ENCODE measurements at places on chromosomes 4 and X.

- DNase-seq = no peak
Measured at GRCh38 chrX:9701790-9702189, 63.9 kb downstream of the GPR143 start.

GRCh38 chrX:84729809-84730208 lies 227.6 kb upstream of the HDX start:
- peak; percentile 45 for DNase-seq

DNA sequence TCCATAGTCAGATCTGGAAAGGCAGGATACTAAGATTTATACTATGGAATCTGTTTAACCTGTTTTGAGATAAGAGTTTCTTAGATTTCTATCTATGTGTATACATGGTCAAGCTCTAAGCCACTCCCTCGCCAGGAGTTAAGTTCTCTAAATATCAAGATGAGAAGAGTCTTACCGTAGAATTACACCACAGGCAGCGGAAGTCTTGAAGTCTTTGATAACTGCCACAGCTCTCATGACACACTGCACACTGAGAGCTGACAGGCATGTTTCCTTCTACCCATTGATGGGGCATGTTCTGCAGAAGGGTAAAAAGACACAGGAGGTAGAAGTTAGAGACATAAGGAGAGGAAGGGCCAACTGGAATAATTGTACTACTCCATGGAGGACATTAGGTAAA lies 67.7 kb downstream of the DGKK start:
- DNase-seq = no peak

- DNase-seq = no peak
Measured at GRCh38 chrX:335758-336155, 17.2 kb upstream of the GTPBP6 start.

DNA sequence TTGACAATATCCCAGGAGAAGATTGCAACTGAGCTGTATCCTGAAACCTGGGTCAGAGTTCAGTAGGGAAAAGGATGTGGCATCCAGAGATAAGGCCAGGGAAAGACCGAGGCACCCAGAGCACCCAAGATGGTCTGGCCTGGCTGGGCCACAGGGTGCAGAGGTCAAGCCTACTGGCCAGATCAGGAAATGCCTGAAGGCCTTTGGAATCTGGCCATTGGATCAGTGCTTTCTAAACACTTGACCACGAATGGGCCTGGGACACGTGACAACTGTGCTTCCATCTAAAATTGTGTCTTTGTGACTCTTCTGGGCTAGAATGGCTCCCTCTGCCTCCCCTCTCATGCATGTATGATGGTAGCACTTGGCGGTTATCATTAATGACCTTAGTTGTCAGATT lies 316.9 kb downstream of the EVC2 start:
- peak; percentile 15 for DNase-seq

DNA sequence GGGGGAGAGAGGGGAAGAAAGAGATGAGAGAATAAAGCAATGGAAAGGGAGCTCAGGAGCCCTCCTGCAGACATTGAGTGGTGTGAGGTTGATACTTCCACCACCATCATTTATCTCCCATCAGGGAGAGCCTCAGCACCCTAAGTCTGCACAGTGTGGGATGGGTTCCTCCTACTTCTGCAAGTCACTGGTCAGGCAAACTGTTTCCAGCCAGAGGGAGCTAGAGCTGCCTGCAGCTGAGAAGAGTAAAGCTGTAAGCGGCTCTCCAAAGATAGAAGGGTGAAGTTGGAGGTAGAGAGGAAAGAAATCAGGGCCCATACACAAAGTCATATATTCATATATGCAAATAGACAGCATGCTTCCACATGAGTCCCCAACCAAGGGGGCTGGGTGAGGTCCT lies 21.9 kb upstream of the ZNF81 start:
- no peak for DNase-seq

DNA sequence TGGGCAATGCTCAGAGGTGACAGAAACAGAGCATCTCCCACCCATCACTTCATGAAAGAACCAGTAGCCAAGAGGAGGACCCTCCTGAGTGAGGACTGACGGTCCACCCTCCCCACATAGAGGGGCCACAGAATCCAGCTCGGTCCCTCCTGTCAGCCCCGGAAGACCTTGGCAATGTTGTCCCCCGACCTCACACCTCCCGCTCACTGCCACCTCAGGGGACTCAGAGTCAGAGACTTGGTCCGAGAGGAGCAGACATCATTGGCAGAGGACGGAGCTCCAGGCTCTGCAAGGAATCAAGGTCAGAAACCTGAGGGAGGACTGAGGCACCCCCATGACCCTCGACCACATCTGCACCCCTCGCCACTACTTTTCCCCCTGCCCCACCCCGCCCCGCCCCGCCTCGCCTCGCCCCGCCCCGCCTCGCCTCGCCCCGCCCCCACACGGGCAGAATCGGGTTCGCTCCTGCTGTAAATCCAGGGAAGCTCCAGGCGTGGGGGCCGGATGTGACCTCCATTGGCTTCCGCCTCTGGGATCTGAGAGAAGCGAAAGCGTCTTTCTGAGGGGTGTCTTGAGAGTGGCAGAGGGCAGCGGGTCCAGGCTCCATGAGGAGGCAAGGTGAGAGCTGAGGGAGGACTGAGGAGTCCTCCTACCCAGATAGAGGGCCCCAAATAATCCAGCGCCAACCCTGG lies at the start of gene MAGEA11:
Gene MAGEA11, plus strand, starts transcription at position 516 of the 692 bp plus-strand sequence. CDS start 1,100 bp downstream, outside the sequence.
- no peak for DNase-seq

GRCh38 chrX:109266034-109266433 lies 215.9 kb downstream of the GUCY2F start:
- DNase-seq = no peak

DNA sequence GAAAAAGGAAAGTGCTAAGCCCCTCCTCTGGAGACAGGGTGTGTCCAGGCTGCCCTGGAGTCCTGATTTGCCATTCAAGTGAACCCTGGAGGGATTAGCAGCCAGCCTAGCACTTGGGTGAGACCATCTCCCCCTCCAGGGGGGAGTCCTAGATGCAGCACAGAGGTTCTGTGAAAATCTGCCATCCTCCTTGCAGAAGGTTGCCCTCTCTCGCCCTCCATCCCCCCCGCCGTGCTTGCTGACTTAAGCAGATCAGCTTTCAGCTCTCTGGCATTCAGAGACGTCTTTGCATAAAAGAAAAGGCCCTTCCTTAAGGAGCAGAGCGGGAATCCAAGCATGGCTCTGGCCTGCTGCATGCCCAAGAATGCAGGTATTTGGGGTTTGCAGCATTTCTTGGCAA lies 102.1 kb upstream of the SCML1 start:
- peak; percentile 31 for DNase-seq

- DNase-seq = no peak
Measured at GRCh38 chrX:95718746-95719145, 965.9 kb upstream of the DIAPH2 start.

- DNase-seq = no peak
Measured at GRCh38 chr4:20883231-20883630, 183.0 kb downstream of the PACRGL start.
